Activated CD4-positive, alpha-beta T cell treated with anti-CD3 and anti-CD28 coated beads, Interleukin-2, amount 10 ng/mL, durations not matched to agents 7 days and 5 days (primary cell): ENCODE measurements at places on chromosomes 3 and 15. TPM values are rescaled to one million over a fixed set of nuclear protein-coding genes. Genes with fewer than 3 reads are reported as not detected.

Gene AGBL1
- not detected for total RNA-seq

Gene OR5H1
- not detected for total RNA-seq

Gene XRN1
- 77.8 TPM for total RNA-seq

Gene PATL2
- total RNA-seq = 20.5 TPM

Gene PEX11A
- total RNA-seq = 2.8 TPM

Gene CPNE9
- total RNA-seq = 0.25 TPM

Gene TLR9
- 0.55 TPM for total RNA-seq

Gene SH2D7
- not detected for total RNA-seq

Gene SLC28A2
- total RNA-seq = not detected

Gene LRRC15
- not detected for total RNA-seq

Gene CIP2A
- total RNA-seq = 62.4 TPM

Gene CLDN11
- not detected for total RNA-seq

Gene CNTN4
- total RNA-seq = not detected

Gene HAPLN3
- 86.1 TPM for total RNA-seq

Gene P2RY13
- not detected for total RNA-seq

Gene GPR149
- total RNA-seq = not detected

Gene FAM3D
- total RNA-seq = not detected

Gene SEMA5B
- total RNA-seq = not detected

Gene C2CD4A
- total RNA-seq = not detected

Gene CTXND1
- total RNA-seq = not detected

Gene CHRM5
- not detected for total RNA-seq

Gene ACAN
- not detected for total RNA-seq

Gene NAALADL2
- total RNA-seq = not detected

Gene TOP2B
- total RNA-seq = 122 TPM

Gene MAPK6
- 25.4 TPM for total RNA-seq

Gene ACSBG1
- total RNA-seq = not detected

Gene IMPG2
- total RNA-seq = 0.50 TPM

Gene CSTA
- not detected for total RNA-seq

Gene GOLGA8A
- 253 TPM for total RNA-seq

Gene LEO1
- 34.4 TPM for total RNA-seq

Gene RAB5A
- 43.5 TPM for total RNA-seq

Gene BRPF1
- total RNA-seq = 51.3 TPM

Gene C3orf62
- total RNA-seq = 13.5 TPM

Gene CPLX3
- total RNA-seq = 0.19 TPM

Gene SKOR1
- total RNA-seq = 0.30 TPM

Gene SLC9C1
- not detected for total RNA-seq

Gene TMEM207
- total RNA-seq = not detected

Gene GOLGA6B
- total RNA-seq = not detected

Gene LSAMP
- total RNA-seq = not detected

Gene TM6SF1
- total RNA-seq = 9.4 TPM

Gene CEP63
- total RNA-seq = 26.6 TPM

Gene CP
- total RNA-seq = not detected

Gene MAP1A
- total RNA-seq = 9.8 TPM

Gene GABRA5
- not detected for total RNA-seq

Gene COL6A5
- not detected for total RNA-seq

Gene USP50
- not detected for total RNA-seq

Gene ASB14
- not detected for total RNA-seq

Gene DUOXA2
- not detected for total RNA-seq

Gene SEC11A
- 119 TPM for total RNA-seq

Gene GASK1A
- total RNA-seq = not detected

Gene CYP1A1
- 2.2 TPM for total RNA-seq

Gene GPR27
- 1.2 TPM for total RNA-seq

Gene C3orf49
- total RNA-seq = not detected

Gene TRIM59
- 58.2 TPM for total RNA-seq

Gene TIGIT
- total RNA-seq = 7.0 TPM

Gene HIGD2B
- not detected for total RNA-seq

Gene DPPA2
- total RNA-seq = not detected
